ENCODE measurements at places on chromosomes 2 and 18.

DNA sequence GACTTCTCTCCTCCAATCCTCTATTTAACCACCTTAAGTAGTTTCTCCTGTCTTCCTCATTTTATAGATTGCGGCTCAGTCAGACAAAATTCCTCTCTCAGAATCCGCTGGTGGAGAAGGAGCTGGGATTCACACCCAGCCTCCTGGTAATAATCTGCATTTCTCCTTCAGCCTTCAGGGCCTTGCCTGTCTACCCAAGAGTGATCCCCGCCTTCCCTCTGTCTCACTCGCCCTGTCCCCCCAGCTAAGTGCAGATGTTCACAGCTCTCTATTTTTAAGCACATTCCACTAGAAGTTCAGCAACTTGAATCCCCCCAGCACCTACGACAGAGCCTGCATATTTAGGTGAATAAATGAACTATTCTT lies 212.5 kb upstream of the HAAO start:
- no peak for DNase-seq

DNA sequence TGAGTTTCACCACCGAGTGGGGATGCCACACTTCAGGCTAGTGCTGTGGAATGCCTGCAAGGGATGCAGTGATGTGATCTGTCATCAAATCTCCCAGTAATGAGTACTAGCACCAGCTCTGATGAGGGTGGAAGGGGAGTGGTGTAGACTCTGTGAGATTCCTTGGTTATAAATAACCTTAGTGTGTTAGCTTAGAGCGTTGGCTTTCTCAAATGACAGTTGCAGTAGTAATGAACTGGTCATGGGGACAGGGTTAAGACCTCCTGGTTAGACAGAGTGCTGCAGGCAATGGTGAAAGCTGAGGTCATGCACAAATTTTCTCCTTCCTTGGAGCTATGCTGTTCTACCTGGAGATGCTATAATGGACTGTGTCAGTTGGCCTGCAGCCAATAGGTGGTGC lies 1063.4 kb upstream of the CRIM1 start:
- DNase-seq = no peak

- no peak for DNase-seq
Measured at GRCh38 chr18:79077181-79077580, 8.0 kb downstream of the ATP9B start.

DNA sequence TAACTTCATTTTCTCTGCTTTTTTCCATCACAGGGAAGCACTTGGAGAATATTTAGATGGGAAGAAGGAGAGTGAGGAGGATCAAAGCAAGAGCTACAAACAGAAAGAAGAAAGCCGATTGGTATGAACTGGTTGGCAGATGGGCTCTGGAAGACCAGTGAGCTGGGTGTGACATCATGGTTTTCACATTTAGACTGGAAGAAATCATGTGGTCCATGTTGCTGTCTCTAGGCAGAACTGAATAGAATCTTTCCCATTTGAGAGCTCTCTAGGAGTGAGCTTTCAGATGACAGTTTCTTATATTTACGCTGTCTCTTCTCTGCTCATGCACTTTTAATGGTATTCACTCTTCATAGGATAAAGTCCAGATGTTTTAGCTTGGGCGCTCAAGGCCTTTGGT lies 12.6 kb downstream of the DRC1 start:
- DNase-seq = no peak

- DNase-seq = no peak
Measured at GRCh38 chr18:63422864-63423304, 608 bp upstream of the VPS4B start.

- peak; percentile 85 for DNase-seq
Measured at GRCh38 chr18:48842259-48843061, 108.3 kb downstream of the SMAD7 start.

DNA sequence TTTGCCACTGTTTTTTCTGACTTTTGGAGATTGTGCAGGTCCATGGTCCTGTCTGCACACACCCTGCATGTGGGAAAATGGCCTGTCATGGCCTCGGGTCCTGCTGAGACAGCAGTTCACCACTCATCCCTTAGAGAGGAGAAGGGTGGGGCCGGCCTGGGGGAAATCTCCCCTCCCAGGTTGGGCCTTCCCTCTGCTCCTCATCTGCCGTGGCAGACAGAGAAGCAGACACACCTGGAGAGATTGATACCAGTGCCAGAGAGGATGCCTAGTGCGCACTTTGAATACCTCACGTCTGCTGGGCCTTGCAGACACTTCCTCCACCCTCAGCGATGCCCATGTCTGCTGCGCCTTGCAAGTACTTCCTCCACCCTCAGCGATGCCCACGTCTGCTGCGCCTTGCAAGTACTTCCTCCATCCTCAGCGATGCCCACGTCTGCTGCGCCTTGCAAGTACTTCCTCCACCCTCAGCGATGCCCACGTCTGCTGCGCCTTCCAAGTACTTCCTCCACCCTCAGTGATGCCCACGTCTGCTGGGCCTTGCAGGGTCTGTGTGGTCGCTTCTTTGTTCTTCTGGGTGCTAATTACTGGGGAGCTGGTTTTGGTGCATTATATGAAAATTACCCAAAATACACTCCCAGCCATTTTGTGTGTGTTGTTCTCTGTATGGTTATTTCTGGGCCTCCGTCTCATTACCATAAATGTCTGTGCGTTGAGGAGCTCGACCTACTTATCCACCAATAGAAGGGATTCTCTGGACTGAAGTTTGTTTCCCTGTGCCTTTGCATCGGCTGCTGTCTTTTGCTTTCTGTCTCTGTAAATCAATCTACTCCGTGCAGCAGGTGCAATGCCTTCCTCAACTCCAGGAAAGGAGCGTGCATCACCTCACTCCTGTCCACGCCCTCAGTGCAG lies 186.9 kb upstream of the PXDN start:
- no peak for DNase-seq

- no peak for DNase-seq
Measured at GRCh38 chr2:165952085-165952484, 1.5 kb downstream of the TTC21B start.

DNA sequence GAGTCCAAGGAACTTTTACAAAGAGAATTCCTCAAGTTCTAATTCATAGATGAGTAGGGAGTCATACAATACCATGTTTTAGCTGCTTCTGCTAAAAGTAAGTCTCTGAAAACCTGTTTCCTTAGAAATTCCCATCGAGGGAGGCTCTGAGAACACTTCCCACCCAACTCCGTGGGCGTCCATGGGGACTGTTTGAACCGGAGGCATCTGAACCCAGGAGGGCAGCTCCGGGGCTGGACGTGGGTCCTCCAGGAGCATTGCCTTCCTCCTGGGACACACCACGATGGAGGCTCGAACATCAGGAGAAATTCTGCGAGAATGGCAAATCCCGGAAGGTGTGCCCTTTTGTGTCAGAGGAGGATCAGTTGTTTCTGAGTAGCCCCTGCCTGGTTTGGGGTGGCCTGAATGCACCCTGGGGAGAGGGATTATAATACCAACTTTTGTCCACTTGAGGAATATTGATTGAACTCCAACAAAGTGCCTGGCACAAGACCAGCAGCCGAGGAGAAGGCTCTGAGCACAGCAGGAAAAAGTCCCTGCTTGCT lies 327.5 kb upstream of the SALL3 start:
- DNase-seq = no peak

DNA sequence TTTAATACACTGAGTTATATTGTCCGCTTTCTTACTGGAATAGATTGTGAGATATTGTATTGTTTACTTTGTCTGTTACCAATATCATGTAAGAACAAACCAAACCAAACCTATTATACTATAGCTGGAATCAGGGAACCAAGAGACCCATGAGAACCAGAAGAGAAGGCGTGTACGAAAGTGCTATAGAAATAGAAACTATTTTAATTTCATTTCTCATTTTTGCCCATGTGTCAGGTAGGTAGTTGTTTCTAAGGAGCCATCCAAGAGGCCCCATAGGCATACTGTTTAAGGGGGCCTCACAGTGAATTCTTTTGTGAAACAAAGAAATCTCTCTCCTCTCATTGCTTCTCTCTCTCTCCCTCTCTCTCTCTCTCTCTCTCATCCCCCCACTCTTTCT lies 363.6 kb downstream of the RNF144A start:
- no peak for DNase-seq

DNA sequence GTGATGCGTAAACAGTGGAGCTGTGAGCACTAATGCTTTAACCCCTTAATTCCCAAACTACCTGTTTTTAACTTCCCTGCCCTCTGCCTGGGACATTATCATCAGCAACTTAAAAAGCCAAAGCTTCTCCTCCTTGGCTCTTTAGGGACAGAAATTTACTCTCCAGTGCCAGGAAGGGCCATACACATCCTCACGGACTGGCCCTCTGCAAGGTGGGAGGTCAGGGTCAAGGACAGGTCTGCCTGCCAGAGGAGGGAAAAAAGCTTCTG lies 21.5 kb downstream of the KCTD1 start:
- no peak for DNase-seq

DNA sequence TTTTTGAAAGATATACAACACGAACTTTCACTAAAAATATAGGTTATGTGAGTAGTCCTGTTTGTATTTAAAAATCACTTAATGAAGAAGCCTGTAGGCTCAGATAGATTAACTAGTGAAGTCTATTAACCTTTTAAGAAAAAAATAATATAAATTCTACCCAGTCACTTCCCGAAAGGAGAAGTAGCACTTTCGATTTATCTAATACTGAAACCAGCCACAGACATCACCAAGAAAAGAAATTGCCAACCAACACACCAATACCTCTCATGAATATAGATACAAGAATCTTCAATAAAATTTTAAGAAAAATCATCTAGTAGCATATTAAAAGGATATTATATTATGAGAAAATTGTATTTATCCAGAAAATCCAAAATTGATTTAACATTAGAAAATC lies 160.5 kb downstream of the GALNT13 start:
- DNase-seq = no peak

GRCh38 chr2:153939124-153939796 lies 67.5 kb downstream of the GALNT13 start:
- DNase-seq = no peak

- peak; percentile 72 for DNase-seq
Measured at GRCh38 chr18:26547646-26548414, 523 bp downstream of the KCTD1 start.

GRCh38 chr2:8836971-8837794 lies at the start of gene KIDINS220:
Gene KIDINS220 (minus strand): TSS chr2:8837613. CDS start chr2:8827093, 10,520 bp downstream.
- peak; percentile 78 for DNase-seq

DNA sequence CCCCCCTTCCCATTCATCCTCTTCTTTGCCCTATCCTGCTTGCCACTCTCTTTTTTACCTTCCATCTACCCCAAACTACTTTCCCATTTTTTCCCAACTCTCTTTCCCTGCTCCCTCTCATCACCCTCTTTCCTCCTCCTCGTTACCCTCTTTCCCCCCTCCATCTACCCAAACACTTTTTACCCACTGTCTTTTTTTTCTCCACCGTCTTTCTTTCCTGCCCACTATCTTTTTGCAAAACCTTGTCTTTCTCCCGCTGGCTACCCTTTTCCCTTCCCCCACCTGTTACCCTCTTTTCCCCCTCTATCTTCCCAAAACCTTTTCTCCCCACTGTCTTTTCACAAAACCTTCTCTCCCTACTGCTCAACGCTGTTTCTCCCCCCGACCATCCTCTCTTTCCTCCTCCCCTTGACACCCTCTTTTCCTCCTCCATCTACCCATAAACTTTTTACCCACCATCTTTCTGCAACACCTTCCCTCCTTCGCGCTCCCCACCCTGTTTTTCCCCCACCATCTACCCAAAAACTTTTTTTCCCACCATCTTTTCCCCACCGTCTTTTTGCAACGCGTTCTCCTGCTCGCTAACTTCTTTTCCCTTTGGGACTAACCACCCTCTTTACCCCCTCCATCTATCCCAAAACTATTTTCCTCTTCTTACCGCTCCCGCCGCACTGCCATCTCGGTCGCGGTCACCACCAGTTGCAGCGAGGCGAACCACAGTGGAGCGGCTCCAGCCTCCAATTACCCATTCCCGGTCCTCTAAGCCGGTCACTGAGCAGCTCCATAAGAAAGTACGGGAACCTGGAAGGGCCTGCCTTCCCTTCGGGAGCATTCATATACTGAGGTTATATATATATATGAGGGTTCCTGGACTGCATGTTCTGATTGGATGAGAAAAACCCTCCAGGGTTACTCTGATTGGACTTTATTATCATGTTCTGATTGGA lies 15.0 kb downstream of the CCDC74A start:
- DNase-seq = no peak

GRCh38 chr2:137800386-137800785 lies 163.9 kb upstream of the HNMT start:
- DNase-seq = no peak

GRCh38 chr2:72924353-72925240 lies 7.3 kb downstream of the EMX1 start:
- no peak for DNase-seq

- DNase-seq = no peak
Measured at GRCh38 chr2:198441246-198441645, 636.9 kb downstream of the PLCL1 start.

GRCh38 chr2:108538000-108538625 lies 3.8 kb downstream of the LIMS1 start:
- no peak for DNase-seq

DNA sequence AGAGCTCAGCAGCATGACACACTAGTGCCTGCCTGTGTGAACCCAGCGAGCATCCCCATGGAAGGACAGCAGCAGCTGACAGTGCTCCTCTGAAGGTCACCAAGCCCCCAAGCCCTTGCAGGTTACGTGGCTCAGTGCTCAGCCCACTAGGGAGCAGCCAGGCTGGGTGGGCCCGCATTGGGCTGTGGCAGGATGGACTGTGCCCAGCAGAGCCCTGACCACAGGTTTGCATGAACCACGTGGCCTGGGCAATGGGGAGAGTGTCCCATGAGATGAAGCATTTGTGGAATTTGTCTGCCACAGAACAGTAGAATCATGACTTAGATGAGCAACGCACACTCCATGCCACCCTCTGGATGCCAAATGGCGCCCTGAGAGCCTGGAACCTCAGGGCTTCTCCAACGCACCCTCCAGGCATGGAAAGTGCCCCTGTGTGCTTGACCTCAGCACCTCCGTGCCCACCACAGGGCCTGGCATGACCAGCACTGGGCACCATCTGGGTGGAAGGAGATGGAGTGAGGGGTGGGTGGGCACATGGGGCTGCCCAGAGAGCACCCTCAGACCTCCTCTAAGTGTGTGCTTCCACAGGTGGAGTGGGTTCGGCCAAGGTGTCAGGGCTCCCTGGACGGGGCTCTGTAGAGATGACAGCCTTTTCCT lies 216.1 kb upstream of the RAB6C start:
- DNase-seq = no peak

- DNase-seq = no peak
Measured at GRCh38 chr2:80145499-80145898, 159.1 kb downstream of the LRRTM1 start.

GRCh38 chr2:16155366-16155765 lies 215.0 kb downstream of the MYCN start:
- no peak for DNase-seq
